Right ventricle myocardium inferior (tissue), 1 donor: ENCODE measurements at places on chromosomes 7 and 10.

GRCh38 chr7:157793973-157794745, 457.4 kb downstream of the DNAJB6 start:
- DNase-seq, result peak; percentile 52

DNA sequence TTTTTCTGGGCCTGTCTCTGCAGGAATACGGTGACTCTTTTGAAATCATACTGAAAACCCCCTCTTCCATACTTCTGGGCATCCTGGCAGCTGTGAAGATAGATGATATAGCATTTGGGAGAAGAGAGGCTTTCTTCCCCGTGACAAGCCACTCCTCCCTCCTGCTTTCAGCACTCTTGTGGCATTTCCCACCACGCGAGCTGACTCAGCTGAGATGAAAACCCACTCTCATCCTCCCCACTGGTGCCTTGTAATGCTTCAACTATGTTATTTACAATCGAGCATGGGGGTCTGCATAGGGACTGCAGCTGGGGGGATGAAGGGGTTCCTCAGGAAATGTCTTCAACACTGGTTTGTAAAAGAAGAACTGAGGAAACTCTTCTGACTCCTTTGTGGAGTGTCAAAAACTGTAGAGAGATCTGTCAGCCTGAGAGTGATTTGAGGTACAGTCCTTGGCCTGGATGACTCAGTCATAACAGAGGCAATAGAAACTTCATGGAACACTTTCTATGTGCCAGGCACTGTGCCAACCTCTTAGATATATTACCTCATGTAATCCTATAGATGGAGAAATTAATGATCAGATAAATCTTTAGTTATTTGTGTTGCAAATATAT, 1.7 kb upstream of the TBATA start:
- DNase-seq, result no peak

DNA sequence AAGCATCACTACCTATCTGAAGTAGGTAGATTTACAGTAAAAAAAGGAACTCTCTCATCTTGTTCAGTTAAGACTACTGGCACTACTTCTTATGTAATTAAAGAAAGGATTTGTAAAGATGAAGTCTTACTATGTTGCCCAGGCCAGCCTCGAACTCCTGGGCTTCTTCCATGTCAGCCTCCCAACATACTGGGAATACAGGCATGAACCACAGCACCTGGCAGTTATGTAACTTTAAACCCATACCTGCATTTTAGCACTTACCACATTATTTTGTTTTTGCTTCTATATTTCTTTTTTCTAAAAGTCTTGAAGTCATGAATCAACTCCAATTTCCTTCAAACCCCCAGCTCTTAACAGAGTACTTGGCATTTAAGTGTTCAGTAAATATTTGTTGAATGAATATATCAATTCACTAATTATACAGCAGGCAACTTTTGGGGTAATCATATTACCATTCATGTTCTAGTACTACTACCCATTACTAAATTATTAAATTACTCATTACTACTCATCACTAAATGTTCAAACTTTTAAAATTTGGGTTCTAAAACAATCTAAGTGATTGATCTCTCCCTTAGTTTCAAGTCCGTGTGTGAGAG, 31.6 kb upstream of the CCDC71L start:
- no peak for DNase-seq

DNA sequence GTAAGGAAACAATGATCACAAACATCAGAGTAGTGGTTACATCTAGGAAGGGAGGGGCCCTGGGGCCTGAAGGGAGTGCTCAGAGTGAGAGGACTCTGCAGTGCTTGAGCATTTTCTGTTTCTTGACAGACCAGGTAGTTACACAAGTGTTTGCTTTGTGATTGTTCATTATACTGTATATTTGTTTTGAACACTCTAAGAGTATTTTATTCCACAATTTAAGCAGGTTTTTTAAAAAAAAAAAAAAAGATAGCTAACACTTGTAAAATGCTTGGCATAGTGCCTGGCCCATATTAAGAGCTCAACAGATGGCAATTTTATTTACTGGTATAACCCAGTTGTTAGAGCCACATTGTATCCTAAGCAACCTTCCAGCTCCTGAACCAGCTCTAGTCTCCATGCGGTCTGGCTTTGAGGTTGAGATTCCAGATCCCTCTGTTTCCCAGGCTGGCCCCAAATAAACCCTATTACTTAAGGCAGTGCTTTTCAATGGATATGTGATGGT, 20.1 kb upstream of the ATXN7L1 start:
- no peak for DNase-seq

GRCh38 chr10:120931423-120931822, 80.3 kb downstream of the WDR11 start:
- no peak for DNase-seq

DNA sequence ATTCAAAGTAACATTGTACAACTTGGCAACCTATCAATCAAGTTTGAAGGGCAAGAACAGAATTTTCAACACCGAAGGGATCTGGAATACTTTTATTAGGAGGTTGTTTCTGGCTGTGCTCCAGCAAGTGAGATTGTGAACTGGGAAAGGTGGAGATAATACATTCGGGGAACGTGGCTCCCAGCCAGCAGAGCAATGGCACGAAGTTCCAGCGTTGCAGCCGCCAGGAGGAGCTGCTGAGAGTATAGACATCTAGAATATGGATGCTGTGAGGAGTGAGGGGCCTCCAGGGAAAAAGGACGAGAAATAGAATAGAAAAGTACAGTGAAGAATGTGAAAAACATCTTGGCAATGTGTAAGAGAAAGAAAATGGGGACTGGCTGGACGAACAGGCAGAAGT, 69.5 kb downstream of the TCERG1L start:
- DNase-seq, result no peak

GRCh38 chr7:14201353-14201752, 211.9 kb upstream of the ETV1 start:
- DNase-seq, result no peak

DNA sequence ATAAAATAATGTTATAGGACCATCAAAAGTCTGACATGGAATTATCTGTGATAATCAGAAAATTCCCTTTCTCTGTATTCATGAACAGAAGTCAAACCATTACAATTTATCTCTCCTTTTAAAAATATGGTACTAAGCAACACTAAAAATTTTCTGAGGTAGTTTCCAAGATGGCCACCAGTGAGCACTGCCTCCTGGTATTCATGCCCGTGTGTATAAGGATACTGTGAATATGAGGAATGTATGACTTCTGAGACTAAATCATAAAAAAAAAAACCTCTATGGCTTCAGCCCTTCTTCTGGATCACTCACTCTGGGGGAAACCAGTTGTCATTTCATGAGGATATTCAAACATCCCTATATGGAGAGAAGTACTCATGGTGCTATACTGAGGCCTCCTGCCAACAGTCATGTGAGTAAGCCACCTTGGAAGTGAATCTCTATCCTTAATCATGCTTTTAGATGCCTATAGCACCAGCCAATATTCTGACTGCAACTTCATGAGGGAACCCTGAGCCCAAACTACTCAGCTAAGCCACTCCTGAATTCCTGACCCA, 41.1 kb downstream of the SIRT1 start:
- no peak for DNase-seq

DNA sequence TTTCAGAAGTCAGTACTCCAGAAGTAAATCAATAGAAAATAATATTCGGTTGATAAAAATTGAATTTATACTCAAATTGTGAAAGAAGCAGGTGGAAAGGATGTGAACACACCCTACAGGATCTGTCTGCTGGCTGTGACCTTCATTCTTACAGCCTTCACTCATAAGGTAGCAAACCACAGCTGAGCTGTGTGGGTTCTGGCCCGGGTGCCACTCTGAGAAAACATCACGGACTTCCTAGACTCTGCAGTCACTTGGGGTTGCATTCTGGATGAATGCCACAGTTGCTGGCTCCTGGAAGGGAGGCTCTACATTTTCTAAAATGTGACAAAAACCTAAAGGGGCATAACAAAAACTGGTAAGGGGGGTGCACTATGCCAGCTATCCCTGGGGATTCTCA, 36.0 kb upstream of the ABLIM1 start:
- DNase-seq, result no peak
